ENCODE measurements at places on chromosomes 1 and 21.

DNA sequence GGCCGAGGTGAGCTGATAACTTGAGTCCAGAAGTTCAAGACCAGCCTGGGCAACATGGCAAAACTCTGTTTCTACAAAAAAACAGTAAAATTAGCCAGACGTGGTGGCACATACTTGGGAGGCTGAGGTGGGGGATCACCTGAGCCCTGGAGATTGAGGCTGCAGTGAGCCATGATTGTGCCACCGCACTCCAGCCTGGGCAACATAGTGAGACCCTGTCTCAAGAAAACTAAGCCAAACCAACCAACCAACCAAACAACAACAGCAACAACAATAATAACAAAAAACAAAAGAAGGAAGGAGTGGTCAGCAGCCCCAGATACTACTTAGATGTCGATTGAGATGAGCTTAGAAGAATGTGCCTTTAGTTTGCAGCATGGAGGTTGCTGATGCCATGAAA lies 47.7 kb downstream of the CENPF start:
- no peak for DNase-seq

GRCh38 chr1:240559781-240560180 lies 52.2 kb downstream of the GREM2 start:
- no peak for DNase-seq

DNA sequence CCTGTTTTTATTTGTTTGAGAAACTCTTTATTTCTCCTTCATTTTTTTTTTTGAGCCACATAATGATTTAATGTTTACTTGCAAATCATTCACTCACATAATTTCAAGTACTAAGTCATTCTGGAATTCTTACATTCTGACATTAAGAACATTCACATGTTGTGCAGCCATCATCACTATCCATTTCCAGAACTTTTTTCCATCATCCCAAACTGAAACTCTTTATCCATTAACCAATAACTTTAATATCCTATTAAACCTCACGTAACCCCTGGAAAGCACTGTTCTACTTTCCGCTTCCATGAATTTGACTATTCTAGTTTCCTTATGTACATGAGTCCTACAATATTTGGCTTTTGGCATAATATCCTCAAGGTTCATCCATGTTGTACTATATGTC lies 52.5 kb upstream of the TEKT2 start:
- DNase-seq, result no peak

- no peak for DNase-seq
Observed at GRCh38 chr1:36802018-36802417, 232.3 kb downstream of the GRIK3 start.

- DNase-seq, result no peak
Observed at GRCh38 chr1:167438171-167439138, 79.9 kb downstream of the CD247 start.

GRCh38 chr1:9169601-9170137 lies 40.8 kb upstream of the GPR157 start:
- no peak for DNase-seq

GRCh38 chr1:47298025-47298699 lies 15.8 kb downstream of the STIL start:
- DNase-seq, result no peak

GRCh38 chr1:119228335-119229080 lies 88.1 kb upstream of the WARS2 start:
- DNase-seq, result no peak

DNA sequence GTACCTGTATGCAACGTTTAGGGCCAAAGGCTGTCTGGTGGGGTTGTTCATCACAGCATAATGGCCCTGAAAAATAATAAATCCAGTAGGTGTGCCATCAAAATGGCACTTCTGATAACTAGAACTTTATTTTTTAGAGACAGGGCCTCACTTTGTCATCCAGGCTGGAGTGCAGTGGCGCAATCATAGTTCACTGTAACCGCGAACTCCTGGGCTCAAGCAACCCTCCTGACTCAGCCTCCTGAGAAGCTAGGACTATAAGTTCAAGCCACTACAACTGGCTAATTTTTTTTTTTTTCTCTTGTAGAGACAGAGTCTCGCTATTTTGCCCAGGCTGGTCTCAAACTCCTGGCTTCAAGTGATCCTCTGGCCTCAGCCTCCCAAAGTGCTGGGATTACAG lies 4.7 kb downstream of the SNAPIN start:
- no peak for DNase-seq

DNA sequence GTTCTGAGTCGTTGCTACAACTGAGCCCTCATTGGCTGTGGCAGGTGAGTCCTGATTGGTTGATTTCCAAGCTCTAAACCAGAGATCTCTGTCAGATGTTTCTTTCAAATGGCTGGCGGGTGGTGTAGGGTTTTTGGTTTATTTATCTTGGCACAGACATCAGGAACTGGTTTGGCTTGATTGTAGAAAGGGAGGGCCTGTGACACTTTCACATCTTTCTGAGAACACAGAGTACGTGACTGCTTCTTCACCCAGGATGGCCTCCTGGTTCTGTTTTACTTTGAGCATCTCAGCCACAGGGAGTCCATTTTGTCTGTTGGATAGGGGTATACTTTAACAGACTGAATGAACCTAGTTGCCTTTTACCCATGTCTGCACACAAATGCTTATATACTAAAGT lies 89.4 kb upstream of the GPR52 start:
- no peak for DNase-seq

GRCh38 chr1:59738591-59739015 lies 76.1 kb upstream of the HOOK1 start:
- no peak for DNase-seq

DNA sequence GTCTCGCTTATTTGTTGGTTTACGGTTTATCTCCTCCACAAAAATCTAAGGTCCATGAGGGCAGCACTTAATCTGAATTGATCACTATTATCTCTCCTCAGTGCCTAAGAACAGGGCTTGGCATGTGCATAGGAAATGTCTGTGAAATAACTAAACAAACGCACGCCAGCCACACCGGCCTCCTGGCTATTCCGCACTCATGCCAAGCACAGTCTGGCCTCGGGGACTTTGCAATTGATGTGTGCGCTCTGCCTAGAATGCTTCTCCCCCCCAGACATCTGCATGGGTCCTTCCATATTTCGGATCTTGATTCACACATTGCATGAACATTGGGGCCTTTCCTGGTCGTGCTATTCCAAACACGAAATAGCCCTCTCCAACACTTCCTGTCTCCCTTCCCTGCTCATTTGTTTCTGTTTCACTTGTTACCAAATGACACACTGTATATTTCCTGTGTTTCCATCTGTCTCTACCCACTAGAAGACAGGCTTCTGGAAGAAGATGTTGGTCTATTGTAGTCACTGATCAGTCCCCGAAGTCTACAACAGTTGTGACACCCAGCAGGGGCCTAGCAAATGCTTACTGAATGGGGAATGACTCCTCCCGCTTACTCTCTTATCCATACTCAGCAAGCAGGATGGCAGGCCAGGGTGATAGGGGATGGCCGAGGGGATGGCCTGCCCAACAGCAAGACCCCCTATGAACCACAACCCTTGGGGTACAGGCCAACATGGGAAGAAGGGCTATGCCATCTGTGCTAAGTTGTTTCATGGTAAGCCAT lies 93.9 kb downstream of the GLIS1 start:
- no peak for DNase-seq

DNA sequence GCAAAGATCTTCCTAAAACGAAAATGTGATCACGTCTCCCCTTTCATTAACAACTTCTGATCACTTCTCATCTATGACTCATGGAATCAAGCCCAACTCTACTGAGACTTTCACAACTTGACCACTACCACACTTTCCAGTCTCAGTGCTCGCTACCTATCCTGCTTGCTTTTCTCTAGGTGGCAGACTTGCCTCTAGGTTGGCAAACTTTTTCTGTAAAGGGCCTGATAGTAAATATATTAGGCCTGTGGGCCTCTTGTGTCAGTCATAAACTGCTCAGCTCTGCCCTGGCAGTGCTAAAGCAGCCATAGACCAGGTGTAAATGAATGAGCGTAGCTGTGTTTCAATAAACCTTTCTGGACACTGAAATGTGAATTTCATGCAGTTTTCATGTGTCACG lies 21.5 kb upstream of the HMGB4 start:
- no peak for DNase-seq

- DNase-seq, result no peak
Observed at GRCh38 chr1:75838079-75838478, 41.4 kb downstream of the MSH4 start.

DNA sequence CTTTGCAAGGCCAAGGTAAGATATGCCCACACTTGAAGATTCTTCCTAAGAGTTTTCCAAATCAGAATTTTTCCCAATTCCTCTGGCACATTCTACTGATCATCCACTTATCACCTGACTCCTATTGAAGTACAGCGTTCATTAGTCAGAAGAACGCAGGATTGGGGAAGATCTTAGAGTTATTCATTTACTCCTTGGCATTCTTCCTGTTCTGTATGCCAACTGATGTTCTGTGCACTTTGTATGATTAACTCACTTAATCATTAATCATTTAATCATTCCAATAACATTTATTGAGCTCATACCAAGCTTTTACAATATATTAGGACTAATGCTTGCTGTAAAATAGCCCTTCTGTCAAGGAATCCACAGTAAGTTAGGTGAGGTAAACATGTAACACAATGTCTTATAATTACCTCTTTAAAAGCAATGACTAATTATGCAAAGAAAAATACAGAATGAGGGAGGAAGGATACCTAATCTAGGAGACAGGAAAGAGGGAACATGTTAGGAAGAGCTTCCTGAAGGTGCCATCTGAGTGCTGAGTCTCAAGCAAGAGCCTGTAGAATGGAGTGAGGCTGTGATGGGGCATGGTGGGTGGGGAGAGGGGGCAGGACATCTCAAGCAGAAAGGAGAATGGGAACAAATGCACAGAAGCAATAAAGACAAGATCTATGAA lies 71.1 kb upstream of the DPT start:
- no peak for DNase-seq

- DNase-seq, result no peak
Observed at GRCh38 chr1:212451416-212452322, 18.9 kb downstream of the NENF start.

DNA sequence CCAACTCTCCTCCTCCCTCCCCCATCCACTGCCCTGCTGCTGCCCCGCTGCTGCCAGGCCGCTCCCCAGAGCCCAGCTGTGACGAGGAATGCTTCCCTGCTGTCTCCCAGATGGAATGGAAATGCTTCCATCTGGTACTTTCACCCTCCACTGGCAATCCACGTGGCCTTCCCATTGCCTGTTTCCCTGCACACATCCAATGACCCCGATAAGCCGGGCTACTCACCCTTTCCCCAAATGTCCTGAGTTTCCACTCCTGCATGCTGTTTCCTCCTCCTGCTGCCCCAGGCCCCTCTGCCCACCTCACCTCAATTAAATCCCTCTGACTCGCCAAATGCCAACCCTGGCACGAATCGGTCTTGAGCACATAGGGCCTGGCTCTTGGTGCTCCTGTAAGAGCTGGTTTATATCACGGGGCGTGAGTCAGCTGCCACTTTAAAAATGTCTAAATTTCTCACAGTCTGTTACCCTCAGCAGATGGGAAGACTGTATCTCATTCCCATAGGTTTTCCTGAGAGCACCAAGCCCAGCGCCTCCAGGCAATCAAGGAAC lies 36.4 kb downstream of the MRAP start:
- DNase-seq, result no peak

- no peak for DNase-seq
Observed at GRCh38 chr1:14442669-14443068, 155.8 kb upstream of the KAZN start.

DNA sequence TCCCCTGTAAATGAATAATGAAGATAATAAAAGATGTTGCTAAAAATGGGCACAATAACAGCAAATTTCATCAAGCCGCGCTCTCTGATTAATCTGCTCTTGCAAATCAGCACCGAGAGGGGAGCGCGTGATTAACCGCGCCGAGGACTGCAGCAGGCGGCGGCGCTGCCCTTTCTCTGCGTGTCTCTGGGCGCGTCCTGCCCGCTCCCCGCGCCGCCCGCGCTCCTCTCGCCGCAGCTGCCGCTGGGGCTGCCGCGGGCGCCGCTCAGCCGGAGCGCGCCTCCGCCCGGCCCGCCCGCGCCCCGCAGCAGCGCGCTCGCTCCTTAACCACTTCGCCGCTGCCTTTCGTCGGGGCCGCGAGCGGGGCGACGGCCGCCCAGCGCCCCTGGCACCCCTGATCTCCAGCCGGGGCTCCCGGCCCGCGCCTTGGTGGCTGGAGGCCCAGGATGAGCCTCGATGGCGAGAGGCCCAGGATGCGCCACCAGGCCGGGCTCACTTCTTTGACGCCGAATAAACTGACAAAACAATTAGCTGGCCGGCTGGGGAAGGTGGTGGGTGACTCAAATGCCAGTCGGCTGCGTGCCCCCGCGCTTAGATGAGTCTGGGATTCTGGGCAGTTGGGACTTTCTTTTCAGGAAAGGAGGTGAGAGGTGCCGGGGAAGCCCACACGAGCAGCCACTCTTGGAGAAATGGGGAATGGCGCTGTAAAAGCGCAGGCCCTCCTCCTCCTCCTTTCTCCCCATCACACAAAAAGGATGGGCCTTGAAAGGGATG lies 221.4 kb upstream of the PKN2 start:
- no peak for DNase-seq

- DNase-seq, result no peak
Observed at GRCh38 chr1:91133248-91133647, 111.4 kb upstream of the ZNF644 start.

GRCh38 chr21:43921979-43922945 lies 57.2 kb downstream of the AGPAT3 start:
- no peak for DNase-seq

GRCh38 chr1:18852501-18852900 lies 7.0 kb downstream of the TAS1R2 start:
- DNase-seq, result no peak

- no peak for DNase-seq
Observed at GRCh38 chr1:230948301-230948700, 30.4 kb downstream of the TTC13 start.

- DNase-seq, result no peak
Observed at GRCh38 chr1:6350416-6351088, 43.0 kb downstream of the ACOT7 start.

GRCh38 chr1:76029331-76029730 lies 45.2 kb upstream of the ST6GALNAC3 start:
- no peak for DNase-seq

GRCh38 chr1:220741349-220741748 lies 6.8 kb upstream of the MTARC2 start:
- DNase-seq, result no peak

DNA sequence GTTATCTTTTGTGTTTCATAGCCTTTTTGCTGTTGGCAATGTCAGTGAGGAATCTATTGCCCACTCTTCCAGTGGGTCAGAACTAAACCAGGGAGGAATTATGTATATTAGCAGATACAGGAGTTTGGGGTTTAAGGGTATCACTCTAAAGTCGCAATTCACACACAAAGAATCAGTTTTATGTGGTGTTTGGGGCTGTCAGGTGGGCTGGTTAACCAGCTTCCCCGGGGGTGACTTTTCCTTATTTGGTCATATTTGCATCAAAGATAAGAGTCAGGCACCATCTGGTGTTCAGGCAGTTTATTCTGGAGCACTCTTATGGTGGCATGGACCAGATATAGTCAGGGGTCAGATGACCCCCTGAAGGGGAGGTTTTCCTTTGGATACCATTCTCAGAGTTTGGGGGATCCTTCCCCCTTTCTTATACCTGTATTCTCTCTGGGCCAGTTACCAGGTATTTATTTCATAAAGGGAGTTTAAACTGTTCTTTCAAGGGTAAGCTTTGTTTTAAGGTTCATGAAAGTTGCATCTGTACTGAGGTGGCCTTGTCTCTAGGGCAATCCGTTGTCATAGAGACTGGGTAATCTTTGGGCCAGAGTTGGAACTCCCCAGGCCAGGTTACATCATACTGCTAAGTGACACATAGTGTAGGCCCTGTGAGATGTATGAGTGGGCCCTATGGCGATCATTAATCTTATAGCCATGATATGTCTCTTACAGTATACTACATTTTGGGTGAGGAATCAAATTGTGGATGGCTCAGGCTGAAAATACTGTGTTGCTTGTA lies 148.2 kb downstream of the RWDD3 start:
- no peak for DNase-seq

GRCh38 chr1:155324717-155325602 lies 4.3 kb downstream of the RUSC1 start:
- DNase-seq, result peak; percentile 39
